ENCODE measurements at places on chromosomes 16 and 17.

- no peak for DNase-seq
Observed at GRCh38 chr16:86748652-86749051, 170.3 kb downstream of the FOXL1 start.

GRCh38 chr16:83692224-83692623 lies 115.6 kb upstream of the HSBP1 start:
- DNase-seq = no peak

- DNase-seq = no peak
Observed at GRCh38 chr16:64391063-64391600, 730.7 kb downstream of the CDH11 start.

GRCh38 chr17:42249681-42250446 lies 26.3 kb downstream of the STAT5B start:
- DNase-seq = peak; percentile 27

DNA sequence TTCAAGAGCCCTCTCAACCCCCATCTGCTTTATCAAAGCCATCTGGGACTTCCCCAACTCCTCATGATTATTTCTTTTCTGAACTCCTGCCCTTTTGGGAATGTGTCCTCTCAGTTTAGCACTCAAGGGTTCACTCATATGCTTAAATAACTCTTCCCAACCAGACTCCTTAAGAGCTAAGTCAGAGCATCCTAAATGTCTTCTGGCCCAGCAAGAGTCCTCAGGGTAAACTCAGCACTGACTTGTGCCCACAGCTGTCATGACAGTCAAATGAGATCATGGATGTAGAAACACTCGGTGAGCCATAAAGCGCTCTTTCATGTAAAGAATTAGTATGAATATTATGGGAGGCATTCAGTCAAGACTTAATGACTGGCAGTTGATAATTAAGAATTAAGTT lies 85.9 kb downstream of the TEX14 start:
- no peak for DNase-seq

GRCh38 chr16:69709456-69710084 lies 16.8 kb downstream of the NQO1 start:
- no peak for DNase-seq

GRCh38 chr16:79845734-79846135 lies 245.2 kb upstream of the MAF start:
- no peak for DNase-seq

DNA sequence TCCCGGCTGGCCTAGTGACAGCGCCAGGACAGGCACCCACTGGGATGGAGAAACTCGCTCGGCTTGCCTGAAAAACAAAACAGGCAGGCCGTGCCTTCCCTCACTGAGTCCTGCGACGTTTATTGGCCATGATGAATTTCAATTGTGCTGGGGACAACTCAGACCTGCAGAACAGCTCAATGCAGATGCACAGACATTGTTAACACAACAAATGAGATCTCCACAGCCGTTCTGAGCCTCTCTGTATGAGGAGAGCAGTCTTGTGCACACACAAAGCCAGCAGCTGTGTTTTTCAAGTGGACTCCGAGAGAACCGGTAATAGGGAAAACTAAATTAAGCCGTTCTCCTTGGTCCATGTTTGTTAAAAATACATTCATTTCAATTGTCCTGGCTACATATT lies 15.9 kb downstream of the SHISA6 start:
- no peak for DNase-seq

DNA sequence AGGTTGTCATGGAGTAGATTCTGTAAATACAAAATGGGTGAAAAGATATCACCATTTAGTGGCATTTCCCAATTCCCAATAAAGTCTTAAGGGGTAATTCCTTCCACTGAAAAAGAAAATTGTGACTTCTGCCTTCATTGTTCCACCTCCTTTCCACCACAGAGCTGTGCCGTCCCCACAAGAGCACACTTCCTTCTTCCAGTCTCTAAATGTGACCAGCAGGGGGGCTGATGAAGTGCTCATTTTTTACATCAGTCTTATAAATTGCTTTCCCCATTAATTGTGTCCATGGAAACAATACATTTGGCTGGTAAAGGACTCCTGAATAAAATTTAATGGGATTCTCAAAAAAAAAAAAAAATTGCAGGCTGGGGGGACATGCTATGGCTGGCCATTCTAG lies 260.8 kb upstream of the PSMD7 start:
- DNase-seq = no peak

- DNase-seq = no peak
Observed at GRCh38 chr17:1709403-1709951, 700 bp downstream of the TLCD2 start.

DNA sequence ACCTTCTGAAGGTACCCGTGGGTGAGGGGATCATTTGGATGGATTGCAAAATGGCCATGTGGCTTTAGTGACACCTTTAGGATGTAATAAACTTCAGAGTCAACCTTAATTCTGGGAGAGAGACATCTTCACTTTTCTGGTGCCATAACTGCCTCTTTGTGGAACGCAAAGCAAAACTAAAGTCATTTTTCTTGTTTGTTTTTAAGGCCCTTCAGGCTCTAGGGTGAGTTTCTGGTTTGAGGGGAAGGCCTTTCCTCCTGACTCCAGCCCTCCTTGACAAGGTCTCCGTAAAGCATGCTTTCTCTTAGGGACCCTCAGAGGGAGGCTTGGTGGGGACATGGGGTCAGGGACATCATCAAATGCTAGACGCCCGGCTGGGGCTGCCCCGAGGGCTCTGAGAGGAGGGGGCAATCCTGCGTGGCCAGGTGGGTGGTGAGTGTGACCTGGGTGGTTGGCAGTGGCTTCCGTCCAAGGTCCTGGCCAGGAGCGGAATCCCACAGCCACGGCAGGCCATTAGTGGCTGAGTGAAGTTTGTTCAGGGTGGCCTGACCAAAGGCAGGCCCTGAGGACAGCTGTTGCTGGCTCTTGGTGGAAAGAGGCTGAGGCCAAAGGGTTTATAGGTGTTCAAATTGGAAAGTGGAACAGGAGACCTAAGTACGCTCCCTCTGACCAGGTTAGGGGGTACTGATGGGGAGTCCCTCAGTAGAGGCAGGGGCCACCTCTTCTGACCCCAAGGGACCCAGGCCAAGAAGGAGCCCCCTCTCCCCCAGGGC lies 112.2 kb downstream of the METRNL start:
- no peak for DNase-seq

DNA sequence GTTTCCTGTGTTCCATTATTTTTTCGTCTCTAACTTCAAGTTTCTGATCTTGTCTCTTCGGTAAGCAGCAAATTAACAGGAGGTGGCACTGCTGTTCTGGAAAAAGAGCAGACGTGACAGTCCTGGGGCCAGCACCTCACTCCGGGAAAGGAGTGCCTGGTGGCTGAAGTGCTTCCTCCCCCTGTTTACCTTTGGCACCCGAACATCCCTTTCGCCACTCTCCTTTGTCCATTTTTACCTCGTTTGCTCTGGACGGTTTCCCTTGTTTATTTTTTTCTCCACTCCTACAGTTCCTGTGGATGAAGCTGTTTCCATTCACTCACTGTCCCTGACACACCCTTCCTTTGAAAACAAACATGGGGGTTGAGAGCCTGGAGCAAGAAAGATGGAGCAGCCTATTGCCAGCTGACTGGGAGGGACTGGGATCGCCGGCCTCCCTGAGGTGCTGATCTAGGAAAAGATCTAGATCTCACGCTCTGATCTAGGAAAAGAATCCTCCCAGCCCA lies 12.6 kb downstream of the SAP30BP start:
- DNase-seq = no peak

- no peak for DNase-seq
Observed at GRCh38 chr16:69434066-69434465, 9.6 kb downstream of the CYB5B start.

DNA sequence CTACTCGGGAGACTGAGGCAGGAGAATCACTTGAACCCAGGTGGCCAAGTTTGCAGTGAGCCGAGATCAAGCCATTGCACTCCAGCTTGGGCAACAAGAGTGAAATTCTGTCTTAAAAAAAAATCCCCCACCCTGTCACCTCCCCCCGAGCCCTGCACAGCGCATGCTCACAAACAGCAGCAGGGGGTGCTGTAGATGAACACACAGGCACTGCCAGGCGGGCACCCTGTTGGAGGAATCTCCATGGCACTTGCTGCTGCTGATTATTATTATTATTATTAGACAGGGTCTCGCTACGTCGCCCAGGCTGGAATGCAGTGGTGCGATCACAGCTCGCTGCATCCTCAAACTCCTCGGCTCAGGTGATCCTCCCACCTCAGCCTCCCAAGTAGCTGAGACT lies 24.6 kb downstream of the FZD2 start:
- DNase-seq = no peak

DNA sequence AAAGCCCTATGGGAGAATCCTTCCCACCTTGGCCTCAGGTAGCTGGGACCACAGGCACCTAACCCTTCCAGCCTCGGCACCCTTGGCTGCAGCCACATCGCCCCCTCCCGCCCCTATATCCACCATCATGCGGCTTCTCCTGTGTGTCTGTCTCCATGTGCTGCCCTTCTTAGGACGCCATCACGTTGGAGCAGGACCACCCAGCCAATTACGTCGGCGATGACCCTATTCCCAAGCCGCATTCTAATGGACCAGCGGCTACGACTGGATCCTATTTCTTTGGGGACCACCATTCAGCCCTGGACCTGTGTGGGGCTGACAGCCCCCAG lies 3.3 kb upstream of the CCDC57 start:
- DNase-seq = no peak

All from CD4-positive, alpha-beta T cell (primary cell).